Erythroblast (primary cell): ENCODE measurements at places on chromosomes 3 and 15.

- DNase-seq = peak; percentile 9
Observed at GRCh38 chr3:15794303-15794771, 3.4 kb downstream of the ANKRD28 start.

- no peak for DNase-seq
Observed at GRCh38 chr3:60101621-60102020, 1051.8 kb upstream of the CFAP20DC start.

DNA sequence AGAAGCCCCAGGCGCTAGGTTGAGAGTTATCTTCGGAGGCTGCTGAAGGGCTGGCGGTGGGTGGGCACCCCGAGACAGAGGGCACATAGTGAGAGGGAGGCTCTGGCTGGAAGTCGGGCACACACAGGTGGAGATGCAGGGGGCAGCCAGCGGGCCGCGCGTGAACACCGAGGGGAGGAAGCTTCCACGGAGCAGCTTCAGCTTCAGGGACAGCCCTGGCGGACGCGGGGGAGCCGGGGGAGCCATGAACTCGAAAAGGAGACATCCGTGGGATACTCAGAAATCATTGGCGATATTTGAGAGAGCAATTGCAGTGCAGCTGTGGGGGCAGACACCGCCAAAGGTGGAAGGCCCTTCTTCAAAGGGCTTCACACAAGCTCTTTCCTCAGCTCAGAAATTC, 204.6 kb downstream of the ATP10A start:
- no peak for DNase-seq

DNA sequence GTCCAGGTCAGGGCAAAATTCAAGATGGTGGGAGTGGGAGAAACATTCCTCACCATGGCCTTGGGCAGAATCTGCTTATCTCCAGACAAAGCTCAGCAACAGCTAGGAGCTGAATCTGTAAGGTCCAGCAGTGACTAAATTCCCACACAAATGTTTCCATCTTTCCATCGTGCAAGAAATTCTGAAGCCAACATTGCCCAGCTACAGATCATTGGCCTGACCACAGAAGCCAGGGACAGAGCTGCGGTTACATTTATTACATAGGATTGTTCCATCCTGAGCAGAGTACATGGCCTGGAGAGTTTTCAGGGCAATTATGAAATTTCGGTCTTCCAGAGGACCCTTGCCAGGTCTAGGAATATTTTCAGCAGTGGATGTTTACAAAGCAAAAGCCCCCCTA, 100.3 kb downstream of the LIPC start:
- no peak for DNase-seq

GRCh38 chr3:179224584-179224983, 26.3 kb downstream of the KCNMB3 start:
- no peak for DNase-seq

- no peak for DNase-seq
Observed at GRCh38 chr3:138400651-138401070, 33.8 kb upstream of the ESYT3 start.
